NCI-H1436 treated with DMSO at 0.1 percent for 48 hours (cell line): ENCODE measurements at places on chromosomes 11 and 22.

DNA sequence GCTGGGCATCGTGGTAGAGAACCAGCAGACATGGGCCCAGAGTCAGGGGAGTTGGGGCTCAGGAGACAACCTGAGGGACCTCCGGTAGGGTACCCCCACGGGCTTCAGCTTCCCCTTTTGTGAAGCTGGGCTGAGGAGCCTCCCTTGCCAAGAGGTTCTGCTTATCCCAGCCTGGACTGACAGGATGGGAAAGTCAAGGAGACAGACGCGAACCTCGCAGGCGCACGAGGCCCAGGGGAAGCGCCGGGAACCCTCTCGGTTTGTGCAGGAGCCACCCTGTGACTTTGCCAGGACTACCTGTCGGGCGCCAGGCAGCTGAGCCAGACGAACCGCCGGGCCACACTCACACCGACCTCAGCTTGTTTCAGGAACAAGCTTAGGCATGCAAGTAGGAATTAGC lies 566.1 kb downstream of the BRD1 start:
- no peak for DNase-seq

- DNase-seq, result no peak
These were observed 56.3 kb downstream of the DDI1 start for GRCh38 chr11:104092744-104093143.

GRCh38 chr11:102320679-102321078 lies 3.4 kb downstream of the BIRC3 start:
- no peak for DNase-seq

DNA sequence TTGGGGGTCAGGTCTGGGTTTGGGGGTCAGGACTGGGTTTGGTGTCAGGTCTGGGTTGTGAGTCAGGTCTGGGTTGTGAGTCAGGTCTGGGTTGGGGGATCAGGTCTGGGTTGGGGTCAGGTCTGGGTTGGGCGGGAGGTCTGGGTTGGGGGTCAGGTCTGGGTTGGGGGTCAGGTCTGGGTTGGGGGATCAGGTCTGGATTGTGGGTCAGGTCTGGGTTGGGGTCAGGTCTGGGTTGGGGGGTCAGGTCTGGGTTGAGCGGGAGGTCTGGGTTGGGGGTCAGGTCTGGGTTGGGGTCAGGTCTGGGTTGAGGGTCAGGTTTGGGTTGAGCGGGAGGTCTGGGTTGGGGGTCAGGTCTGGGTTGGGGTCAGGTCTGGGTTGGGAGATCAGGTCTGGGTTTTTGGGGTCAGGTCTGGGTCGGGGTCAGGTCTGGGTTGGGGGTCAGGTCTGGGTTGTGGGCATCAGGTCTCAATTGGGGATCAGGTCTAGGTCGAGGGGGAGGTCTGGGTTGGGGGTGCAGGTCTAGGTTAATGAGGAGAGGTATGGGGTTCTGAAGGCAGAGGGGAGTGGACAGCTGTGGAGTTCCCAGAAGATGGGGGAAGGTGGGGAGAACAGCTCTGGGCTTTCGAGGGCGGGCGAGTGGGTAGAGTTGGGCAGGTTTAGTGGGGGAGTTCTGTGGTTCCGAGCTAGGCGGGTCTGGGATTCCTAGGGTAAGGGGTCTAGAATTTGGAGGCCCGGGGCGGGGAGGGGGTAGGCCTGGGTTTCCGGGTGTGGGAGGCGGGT lies 629 bp downstream of the TTLL8 start:
- no peak for DNase-seq

DNA sequence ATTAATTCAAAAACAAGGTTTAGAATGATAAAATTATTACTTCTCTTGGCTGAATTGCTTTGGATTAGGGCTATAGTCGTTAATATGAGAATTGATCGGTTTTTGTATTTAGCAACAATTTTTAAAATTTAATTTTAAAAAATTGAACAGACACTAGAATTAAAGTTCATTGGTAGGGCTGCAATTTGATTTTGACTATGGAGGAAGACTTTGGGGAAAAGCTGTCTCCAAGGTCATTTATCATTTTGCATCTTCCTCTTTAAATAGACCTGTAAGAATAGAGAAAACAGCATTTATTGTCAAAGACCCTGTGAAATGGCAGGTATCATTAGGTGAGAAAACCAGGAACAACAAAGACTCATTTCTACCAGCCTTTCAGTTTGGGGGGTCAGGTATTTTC lies at the start of gene OR4S2:
Gene OR4S2 (plus strand): TSS at position 301 of the 400 bp plus-strand sequence. CDS start 2,577 bp downstream, outside the sequence.
- DNase-seq, result no peak

GRCh38 chr11:2644844-2645778 lies 54.7 kb downstream of the KCNQ1OT1 start:
- no peak for DNase-seq

DNA sequence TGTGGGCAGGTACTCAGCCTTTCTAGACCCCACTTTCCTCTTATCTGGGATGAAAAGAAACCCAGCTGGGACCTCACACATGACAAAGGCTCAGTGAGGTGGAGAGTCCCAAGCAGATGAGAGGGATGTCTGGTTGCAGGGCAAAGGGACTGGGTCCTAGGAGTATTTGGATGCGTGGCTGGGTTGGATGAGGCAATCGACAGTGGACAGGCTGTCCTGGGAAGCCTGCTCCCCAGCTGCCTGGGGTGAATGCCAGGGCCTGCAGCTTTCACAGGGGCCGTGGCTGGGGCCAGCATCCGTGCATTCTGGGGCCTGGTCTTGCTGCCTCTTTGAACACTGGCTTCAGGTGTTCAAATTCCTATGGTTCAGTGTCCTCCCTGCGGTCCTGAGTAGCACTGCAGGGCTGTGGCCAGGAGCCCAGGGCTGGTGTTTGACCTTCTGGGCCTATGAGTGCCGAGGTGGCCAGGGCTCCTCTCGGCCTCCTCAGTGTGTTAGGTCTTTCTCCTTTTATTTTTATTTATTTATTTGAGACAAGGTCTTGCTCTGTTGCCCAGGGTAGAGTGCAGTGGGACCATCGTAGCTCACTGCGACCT lies 65.3 kb downstream of the MCM5 start:
- DNase-seq, result no peak
